Lung (tissue), 17 donors: ENCODE measurements at places on chromosomes 3 and 15. TPM values are rescaled to one million over a fixed set of nuclear protein-coding genes. Genes with fewer than 3 reads are reported as not detected.

Gene PLSCR5
- not detected for polyA plus RNA-seq

GRCh38 chr15:72421484-72421883 lies 23.4 kb downstream of the TMEM202 start:
- DNase-seq, result no peak

Gene MITF
- polyA plus RNA-seq, result 5.0 TPM

GRCh38 chr3:18489939-18490338 lies 64.8 kb upstream of the SATB1 start:
- DNase-seq, result no peak

- no peak for DNase-seq
Measured at GRCh38 chr3:73284472-73284871, 223.0 kb downstream of the EBLN2 start.
